Stimulated activated CD4-positive, alpha-beta T cell treated with anti-CD3 and anti-CD28 coated beads, Interleukin-2, amount 100 ng/mL, for 4 hours (primary cell): ENCODE measurements at places on chromosomes 13 and 19.

DNA sequence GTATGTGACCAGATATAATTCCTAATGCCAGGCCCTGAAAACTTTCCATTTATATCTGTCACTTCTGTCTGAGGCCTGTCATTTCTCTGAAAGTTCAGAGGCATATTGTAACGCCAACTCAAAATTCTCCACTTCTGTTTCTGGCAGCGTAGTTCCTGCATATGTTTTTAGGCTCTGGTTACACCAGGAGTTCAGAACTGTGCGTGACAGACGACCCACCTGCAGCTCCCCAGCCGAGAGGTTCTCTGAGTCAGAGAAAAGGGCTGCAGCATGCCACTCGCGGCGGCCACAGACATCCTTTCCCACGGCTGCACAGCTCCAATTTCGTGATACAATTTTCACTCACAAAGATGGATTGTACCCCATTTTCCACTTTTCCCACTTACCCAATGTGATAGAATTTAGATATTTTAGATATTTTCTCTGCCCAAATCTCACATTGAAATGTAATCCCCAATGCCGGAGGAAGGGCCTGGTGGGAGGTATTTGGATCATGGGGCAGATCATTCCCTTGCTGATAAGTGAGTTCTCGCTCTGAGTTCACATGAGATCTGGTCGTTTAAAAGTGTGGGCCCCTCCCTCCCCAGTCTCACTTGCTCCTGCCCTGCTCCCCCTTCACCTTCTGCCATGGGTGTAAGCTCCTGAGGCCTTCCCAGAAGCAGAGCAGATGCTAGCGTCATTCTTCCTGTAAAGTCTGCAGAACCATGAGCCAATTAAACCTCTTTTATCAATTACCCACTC lies 308.1 kb downstream of the LIG4 start:
- no peak for DNase-seq

- DNase-seq = no peak
These were observed 26.3 kb downstream of the IL12RB1 start for GRCh38 chr19:18060472-18060871.

DNA sequence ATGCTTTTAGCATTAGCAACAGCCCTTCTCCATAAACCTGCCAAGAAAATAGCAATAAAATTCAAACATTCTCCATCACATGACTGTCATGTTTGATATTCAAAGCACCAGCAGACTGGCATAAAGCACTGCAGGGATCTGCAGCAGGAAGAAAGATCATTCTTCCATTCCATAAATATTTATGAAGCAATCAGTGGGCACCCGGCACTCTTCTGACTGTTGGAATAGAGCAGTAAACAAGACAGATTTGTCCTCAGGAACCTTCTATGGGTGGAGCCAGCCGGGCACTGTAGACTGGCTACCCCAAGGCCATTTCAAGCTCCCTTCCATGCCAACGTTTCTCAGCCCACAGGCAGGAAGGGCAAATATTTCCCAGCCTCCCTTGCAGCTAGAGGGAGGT lies 25.5 kb downstream of the PLA2G4C start:
- no peak for DNase-seq

DNA sequence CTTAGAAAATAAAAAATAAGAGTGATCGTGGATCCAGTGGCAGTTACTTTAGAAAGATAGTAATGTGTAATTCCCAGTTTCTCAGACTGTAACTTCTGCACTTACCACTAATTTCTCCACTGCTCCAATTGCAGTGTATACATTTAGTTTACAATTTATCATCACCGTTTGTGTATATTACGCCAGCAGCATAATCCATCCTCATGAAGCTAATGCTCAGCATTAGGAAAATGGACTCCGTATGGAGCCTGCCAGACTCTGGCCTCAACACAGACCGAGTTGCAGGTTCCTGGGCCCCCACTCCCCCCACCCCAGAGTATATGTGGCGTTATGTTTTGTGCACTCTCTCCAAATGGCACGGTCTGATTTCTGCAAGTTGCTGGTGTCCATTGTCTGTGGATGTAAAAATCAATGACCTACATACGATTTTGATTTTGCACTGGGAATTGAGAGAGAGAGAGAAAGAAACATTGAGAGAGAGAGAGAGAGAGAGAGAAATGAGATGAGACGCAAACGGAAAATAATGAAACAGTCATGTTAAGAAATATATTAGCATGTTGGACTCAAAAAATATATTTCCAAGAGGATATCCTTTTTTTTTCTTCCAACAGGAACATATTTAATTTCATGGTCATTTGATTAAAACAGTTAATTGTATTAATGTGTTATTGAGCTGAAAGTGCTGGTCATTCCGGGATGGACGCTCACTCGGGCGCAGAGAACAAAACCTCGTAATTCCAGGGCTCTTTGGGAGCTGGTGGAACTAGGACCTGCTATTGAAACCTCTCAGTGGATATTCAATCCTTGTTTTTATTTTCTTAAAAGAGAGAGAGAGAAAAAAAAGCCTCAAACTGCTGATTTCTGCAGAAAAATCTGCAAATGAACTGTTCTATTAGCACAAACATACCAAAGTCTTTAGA lies 278.8 kb downstream of the TSHZ3 start:
- DNase-seq = no peak

DNA sequence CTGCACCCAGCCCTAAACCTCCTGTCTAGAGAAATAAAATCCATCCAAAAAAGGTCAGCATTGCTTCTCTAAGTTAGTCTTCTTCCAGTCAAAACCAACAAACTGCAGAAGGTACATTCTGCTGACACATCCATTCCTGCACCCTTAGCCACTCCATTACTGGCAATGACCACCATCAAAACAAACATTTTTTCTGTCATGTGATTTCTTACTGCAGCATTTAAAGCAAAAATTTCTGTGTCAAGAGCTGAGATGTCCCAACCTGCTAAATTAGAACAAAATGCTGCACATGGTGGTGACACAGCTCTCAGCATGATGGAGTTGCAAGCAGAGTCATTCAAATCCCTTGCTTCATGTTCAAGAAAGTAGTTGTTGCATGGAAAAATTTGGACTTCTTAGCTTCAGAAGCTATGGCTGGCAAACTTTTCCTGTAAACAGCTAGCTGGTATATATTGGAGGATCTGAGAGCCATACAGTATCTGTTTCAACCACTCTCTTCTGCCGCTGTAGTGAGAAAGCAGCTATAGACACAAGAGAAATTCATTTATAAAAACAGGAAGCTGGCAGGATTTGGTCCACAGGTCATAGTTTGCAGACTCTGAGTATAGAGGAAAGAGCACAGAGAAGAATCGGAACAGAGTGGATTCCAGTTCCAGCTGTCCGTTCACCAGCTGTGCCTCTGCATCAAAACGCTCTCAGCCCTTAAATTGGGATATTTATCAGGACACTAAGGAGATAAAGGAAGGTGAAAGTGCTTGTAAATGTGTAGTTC lies 17.4 kb downstream of the RUBCNL start:
- DNase-seq = no peak
